ENCODE measurements at places on chromosomes 6 and 20.

DNA sequence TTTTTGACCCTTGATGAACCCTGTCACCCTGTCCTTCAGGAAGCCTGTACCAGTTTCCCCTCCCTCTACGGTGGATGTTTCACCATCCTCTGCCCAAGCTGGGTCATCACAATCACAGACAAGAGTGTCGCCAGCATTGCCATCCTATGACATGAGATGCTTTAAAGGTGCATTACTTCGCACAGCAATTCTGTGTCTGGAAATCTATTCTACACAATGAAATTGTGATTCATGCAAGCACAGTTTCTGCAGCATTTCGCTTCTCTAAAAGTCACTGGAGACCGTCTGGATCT is 2.5 kb upstream of the ULBP2 start:
- DNase-seq, result no peak

DNA sequence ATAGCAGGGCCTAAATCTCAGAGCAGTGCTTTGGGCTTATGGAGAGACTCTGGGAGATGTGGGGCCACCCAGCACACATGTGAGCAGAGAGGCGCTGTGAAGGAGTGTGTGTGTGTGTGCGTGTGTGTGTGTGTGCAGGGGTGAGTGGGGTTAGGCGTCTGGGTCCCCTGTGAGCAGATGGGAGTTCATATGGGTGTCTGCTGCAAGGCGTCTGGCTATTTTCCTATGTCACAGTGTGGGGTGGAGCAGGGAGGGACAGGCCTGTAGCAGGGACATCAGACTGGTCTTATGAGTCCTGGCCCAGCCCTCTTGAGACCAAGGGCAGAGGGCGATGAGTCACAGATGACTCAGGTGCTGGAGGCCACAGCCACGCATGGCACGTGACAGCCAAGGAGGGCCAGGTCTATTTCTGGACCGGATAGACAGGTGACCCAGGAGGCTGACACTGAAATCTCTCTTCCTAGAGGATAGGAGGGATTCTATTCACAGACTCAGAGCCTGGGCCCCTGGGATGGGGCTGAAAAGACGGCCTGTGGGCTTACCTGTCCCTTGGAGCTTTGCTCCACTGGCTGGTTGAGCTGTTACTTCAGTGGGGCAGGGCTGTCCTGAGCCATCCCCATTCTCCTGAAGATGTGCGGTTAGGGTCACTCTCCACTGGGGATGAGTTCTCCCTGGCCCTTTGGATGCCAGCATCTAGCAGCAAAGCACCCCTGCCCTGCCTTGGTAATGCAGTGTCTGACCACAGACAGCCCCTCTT is 28.9 kb downstream of the VEGFA start:
- DNase-seq, result no peak

DNA sequence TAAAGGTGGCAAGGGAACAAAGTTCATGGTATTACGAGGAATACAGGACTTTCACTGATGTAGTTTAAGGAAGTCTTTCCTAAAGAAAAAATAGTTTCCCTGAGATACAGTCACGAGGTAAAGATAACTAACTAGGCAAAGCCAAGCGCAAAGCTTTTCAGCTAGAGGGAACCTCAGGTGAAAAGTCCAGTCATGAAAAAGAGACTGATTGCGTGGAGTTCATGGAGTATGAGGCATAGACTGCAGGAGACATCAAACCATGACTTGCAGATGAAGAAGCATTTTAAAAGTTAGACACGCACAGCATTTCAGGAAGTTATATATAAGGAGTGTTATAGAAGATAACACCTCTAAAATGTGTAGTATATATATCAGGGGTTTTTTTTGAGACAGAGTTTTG is 205.6 kb upstream of the ZNF184 start:
- no peak for DNase-seq

DNA sequence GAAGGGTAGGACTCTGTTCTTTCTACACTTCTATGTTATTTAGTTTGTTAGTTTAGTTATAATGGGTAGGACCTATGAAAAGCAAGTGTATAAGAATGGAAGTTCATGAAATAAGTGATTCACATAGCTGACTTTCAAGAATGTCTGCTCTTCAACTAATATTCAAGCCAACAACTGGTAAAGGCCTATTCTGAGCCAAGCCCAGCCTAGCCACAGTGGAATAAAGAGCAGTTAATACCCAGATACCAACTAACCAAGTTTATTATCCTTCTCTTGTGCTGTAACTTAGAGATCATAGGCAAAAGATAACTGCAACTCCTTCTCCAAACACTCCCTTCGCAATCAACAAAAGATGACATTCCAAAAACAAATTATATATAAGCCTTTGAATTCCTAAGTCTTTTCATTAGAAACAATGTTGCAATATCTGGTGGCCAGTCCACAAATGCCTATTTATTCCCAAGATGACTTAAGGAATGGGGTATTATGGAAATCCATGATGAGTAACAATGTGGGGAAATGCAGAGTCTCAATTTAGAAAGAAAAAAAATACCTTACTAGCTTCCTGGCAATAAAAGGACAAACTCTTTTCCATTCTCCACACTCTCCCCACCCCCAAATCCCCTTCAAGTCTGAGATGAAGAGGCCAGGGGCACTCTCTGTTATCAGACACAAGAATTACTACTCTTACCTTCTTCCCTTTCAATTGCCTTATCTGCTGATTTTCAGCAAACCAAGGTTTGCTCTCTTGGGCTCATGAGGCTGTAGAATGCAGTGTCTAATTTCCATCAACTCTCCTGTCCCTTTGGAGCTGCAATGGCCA is 27.4 kb downstream of the BTBD9 start:
- DNase-seq, result no peak

GRCh38 chr6:136191606-136192312 is 58.4 kb downstream of the MTFR2 start:
- DNase-seq, result no peak

DNA sequence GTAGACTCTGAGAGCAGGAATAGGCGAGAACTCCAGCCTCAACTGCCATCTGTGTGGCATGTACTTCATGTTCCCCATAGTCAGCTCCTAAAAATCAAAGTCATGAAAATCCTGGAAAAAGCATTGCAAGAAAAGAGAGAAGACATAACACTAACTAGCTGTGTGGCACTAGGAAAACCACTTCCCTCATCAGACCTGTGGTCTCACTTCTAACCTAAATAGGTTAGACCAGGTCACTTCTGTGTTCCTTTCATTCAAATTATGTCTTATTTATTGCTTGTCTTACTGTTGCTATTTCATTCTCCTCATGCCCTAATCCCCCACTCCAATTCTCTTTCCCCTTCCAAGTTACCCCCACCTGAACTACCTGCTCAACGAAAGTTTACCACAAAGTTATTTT is 70.2 kb downstream of the TNFRSF21 start:
- no peak for DNase-seq

DNA sequence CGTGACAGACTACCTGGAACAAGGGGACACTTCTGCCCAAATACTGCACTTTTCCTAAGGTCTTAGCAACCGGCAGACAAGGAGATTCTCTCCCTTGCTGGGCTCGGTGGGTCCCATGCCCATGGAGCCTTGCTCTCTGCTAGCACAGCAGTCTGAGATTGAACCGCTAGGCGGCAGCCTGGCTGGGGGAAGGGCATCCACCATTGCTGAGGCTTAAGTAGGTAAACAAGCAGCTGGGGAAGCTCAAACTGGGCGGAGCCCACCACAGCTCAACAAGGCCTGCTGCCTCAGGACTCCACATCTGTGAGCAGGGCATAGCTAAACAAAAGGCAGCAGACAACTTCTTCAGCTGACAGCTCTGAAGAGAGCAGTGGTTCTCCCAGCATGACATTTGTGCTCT is 87.8 kb upstream of the ASCC3 start:
- no peak for DNase-seq

DNA sequence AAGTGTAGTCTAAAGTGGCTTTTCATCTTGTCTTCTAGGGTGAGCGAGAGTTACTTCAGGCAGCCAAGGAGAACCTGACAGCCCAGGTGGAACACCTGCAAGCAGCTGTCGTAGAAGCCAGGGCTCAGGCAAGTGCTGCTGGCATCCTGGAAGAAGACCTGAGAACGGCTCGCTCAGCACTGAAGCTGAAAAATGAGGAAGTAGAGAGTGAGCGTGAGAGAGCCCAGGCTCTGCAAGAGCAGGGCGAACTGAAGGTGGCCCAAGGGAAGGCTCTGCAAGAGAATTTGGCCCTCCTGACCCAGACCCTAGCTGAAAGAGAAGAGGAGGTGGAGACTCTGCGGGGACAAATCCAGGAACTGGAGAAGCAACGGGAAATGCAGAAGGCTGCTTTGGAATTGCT is 27.1 kb downstream of the C20orf173 start:
- DNase-seq, result no peak

DNA sequence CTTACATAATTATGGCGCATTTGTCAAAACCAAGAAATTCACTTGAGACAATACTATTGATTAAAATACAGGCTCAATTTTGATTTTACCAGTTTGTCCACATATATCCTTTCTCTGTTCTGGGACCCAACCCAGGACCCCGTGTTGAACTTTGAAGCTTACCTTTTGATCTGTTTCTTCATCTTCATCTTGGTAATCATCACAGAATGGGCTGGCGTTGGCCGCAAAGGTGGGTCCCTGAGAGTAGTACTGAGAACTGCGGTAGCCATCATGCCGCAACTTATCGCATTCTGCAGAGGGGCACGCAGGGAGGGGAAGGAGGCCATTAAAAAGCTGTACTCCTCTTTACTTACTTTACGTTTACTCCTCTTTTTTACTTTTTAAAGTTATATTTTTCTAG is 26.1 kb downstream of the NHSL1 start:
- DNase-seq, result no peak

GRCh38 chr6:128071212-128071611 is 170.4 kb upstream of the THEMIS start:
- no peak for DNase-seq

DNA sequence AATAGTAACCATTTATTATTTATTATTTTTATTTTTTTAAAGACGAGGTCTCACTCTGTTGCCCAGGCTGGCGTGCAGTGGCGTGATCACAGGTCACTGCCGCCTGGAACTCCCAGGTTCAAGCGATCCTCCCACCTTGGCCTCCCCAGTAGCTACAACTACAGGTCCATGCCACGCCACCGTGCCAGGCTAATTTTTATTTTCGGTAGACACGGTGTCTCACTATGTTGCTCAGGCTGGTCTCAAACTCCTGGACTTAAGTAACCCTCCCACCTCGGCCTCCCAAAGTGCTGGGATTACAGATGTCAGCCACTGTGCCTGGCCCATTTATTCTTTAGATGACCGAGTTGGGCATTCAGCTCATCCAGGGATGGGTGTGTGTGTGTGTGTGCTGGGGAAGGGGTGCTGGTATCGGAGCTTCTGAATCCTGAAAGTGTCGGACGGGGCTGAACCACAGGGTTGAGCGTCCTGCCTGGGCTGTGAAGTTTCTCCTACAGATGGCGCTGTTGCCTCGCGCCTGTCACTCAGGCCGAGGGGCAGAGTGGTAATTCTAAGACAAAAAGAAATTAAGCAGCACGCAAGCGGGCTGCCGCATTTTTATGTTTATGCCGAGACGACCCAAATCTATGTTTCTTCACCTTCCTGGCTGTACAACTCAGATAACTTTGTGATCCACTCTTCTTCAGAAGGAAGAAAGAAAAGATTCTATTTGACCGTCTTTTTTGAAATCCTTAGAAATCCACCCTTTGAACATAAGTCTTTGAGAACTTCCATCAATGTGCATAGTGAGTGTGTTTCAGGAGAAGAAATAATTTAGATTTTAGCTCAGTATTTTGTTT is 252.8 kb downstream of the CDH26 start:
- peak; percentile 61 for DNase-seq

GRCh38 chr6:85484948-85485347 is 35.1 kb downstream of the NT5E start:
- DNase-seq, result no peak

- DNase-seq, result no peak
These were observed 1378.6 kb upstream of the DEFB115 start for GRCh38 chr20:29878777-29879442.

DNA sequence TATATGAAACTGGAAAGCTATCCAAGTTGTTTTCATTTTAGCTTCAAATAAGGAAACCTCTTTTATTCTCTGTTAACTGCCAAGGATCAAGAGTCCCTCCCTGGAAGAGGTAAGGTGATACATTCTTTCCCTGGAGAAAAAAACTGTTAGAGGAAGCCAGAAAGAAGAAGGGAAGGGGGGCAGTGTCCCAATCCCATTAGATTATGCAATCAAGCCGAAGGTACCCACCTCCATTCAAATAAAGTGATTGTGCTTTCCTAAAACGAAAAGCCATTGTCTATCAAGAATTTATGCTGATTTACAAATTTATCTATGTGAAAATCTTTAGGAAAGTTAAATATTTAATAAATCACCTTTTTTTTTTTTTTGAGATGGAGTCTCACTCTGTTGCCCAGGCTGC is 9.5 kb upstream of the UQCC1 start:
- DNase-seq, result no peak

GRCh38 chr6:6711832-6712448 is 123.4 kb downstream of the LY86 start:
- DNase-seq, result no peak

- DNase-seq, result no peak
These were observed 101.7 kb downstream of the OPRM1 start for GRCh38 chr6:154140743-154141142.

DNA sequence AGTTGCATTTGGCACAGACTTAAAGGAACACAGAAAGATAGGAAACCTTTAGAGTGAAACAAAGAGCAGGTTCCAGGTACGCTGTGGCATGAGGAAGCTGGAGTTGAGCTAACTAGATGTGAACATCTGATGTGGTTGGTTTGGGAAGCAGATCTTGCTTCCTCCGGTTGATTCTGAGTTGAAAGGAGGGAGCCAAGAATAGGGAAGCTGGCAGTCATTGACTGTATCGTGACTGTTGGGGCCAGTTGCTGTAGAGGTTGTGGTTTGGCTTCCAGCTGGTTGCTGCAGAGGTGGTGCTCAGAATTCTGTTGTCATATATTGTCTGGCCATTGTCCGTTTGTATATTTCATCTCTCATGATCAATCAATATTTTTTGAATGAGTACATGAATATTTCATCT is 325.9 kb downstream of the PLCB1 start:
- DNase-seq, result no peak

GRCh38 chr20:34629342-34629741 is 47.5 kb downstream of the PIGU start:
- no peak for DNase-seq

- no peak for DNase-seq
These were observed 32.0 kb downstream of the CFAP61 start for GRCh38 chr20:20084296-20084752.

DNA sequence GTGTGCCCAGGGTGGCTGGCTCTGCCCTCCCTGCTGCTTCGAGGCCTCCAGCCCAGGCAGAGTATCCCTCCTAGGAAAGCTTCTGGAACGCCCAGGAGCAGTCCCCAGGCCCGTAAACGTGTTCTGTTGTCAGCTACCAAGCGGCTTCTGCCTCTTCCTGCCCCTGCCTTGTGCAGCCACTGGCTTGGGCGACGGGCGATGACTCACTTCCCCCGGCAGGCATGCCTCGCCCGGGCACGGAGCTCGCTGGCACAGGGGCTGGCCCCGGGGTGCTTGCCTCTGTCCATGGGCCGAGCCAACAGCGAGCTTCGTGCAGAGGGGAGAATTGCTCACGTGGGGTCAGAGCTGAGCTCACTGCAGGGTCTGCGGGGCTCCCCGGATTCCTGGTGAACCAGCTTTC is 86.7 kb upstream of the THBS2 start:
- no peak for DNase-seq

GRCh38 chr6:153949616-153950015 is 89.4 kb upstream of the OPRM1 start:
- no peak for DNase-seq
